ENCODE measurements at places on chromosomes 6 and 20. TPM values are rescaled to one million over a fixed set of nuclear protein-coding genes. Genes with fewer than 3 reads are reported as not detected.

OVOL2 gene
- polyA plus RNA-seq, result 0.38 TPM

DNA sequence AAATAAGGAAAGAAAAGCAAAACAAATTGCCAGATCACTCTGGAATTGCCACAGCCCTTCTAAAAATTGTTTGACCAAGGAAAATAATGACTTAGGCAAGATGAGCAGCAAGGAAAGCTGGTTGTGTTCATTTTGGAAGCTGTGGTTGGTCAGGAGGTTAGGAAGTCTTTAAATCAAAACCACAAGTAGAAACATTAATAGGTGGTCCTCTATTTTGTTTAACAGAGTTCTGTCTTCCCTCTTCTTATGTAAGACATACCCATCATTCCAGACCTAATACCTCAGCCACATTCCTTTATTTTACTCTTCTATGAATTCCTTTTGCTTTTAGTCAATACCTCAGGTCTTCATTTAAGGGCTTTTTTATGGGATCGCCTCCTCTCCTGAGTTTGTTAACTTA is 422.2 kb upstream of the PLCB4 start:
- no peak for DNase-seq

GRCh38 chr20:33351696-33352095 is 49.6 kb downstream of the CDK5RAP1 start:
- DNase-seq, result no peak

GRCh38 chr6:37696220-37696840 is 1.4 kb downstream of the MDGA1 start:
- no peak for DNase-seq

B3GALT4 gene
- 6.2 TPM for polyA plus RNA-seq

DNA sequence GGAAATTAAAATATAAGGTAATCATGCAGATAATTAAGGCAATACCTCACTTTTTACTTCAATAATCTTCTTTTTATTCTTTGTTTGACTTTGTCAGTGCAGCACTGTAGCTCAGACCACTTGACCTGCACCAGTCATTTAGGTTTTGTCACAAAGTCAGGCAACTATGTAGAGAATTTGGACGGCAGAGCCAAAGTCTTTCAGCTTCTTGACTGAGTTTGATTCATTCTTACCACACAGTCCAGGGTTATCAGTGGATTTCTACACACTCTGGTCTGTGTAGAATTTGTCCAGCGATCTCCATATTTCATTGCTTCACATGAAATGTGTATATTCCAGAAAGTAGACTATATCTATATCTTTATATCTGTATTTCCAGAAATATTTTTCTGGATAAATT is 107.3 kb downstream of the TFAP2B start:
- no peak for DNase-seq

DNA sequence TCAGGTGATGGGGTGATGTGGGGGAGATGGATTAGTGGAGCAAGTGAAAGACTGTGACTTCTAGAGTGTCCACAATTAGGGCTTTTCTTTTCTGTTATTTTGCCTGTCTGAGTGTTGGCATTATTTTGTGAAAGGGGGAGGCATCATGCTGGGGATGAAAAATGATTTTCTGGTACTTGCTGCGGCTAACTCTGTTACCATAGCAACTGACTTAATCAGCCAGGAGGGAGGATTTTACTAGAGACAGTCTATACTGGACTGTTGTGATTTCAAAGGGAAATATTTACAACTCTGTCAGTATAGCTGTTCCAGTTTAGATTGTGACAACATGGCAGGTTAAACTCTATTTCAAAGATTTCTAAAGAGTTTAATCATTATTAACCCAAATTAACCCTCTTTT is 30.4 kb upstream of the MRAP2 start:
- no peak for DNase-seq

DNA sequence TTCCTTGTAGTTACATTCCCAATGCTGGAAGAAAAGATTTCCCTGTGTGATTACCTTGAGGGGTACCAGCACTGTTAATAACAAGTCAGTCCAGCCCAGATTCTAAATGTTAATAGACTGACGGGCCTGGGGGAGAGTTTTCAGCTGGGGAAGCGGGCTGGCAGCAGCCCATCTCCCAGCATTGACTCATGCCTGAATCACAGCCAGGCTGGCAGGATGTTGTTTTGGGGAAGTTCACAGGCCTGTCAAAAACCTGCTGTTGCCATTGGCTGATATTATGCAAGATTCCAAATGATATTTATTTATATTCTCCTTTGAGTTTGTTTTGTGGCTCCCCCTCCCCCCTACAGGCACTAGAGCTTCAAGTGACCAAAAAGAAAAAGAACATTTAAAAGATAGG is 213.9 kb upstream of the CNR1 start:
- no peak for DNase-seq

SGK2 gene
- 14.5 TPM for polyA plus RNA-seq

- no peak for DNase-seq
These were observed 143.6 kb downstream of the TFAP2B start for GRCh38 chr6:50962213-50962759.

BPIFB4 gene
- polyA plus RNA-seq, result 0.24 TPM

- no peak for DNase-seq
These were observed 53.3 kb downstream of the SYNDIG1 start for GRCh38 chr20:24522452-24523330.

BNIP5 gene
- 0.05 TPM for polyA plus RNA-seq

DNA sequence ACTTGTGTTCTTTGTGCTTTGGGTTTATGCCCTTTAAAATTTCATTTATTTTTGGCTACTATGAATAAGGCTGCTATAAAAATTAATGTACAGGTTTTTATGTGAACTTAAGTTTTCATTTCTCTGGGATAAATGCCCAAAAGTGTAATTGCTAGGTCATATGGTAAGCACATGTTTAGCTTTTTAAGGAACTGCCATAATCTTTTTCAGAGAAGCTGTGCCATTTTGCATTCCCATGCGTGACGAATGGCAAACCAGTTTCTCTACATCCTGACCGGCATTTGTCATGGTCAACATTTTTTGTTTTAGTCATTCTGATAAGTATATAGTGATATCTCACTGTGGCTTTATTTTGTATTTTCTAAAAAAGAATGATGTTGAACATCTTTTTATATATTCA is 236.0 kb upstream of the SGK1 start:
- DNase-seq, result no peak

GRCh38 chr20:63980806-63981728 is at the start of gene PRPF6:
Gene PRPF6, plus strand, starts transcription at chr20:63981132. Its CDS starts 114 bp downstream, at chr20:63981246.
- peak; percentile 92 for DNase-seq

- no peak for DNase-seq
These were observed 8.6 kb downstream of the MAN1A1 start for GRCh38 chr6:119340796-119341487.

All from spinal cord (tissue), 10 donors.